Esophagus squamous epithelium (tissue), 5 donors: ENCODE measurements at places on chromosomes 1 and 21.

DNA sequence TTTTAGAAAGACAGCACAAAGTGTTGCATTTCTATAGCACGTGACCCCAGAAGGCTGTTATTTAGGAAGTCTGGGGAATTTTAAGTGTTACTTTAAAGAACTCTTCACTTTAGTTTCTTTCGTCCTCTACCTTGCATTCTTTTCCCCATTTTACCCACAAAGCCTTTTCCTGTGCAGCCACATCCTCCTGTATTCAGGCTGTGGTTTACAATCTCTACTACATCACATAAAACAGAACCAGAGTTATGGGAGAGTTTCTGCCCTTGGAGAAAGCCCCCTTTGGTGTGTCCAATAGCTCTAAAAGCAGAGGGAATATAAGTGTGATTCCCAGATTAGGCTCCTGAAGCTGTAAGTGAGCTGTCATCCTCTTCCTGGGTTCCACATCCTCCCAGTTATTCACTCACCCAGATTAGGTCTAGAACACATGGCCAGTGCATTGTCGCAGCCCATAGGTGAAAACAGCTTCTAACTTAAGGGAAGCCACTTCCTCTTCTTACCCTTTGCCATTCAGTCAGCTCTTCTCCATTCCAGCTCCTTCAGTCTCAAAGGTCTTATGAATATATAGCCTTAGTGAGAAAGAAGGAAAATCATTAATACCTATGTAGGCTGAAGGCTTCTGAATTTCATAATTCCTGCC, 171.1 kb downstream of the PIGK start:
- DNase-seq: no peak

GRCh38 chr1:115251340-115251748, 86.7 kb downstream of the NGF start:
- DNase-seq: no peak

DNA sequence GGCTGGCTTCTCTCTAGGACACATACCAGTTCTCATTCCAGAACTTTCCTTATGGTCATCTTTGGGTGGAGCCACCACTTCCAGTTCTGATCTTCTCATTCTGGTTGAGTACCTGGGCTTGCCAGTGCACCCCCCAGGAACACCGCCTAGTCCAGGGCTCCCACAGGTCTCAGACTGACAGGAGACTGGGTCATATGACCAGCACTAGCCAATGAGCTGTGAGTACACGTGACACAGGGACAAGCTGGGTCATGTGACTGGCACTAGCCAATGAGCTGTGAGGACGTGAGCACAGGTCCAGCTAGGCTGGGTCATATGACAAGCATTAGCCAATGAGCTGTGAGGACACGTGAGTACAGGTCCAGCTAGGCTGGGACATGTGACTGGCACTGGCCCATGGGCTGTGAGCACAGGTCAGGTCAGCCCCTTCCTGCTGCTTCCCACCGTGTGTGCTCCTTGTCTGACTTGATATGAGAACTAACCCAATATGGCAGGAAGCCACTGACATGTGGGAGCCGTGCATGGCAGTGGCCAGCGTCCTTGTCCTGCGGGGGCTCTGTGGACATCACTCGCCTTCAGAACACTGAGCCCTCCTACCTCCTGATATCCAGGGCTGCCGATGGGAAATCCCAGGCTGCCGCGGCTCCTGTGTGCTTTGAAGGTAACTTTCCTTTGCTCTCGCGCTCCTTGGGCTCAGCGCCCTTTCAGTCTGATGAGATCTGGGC, 22.7 kb downstream of the KRTAP10-1 start:
- DNase-seq: no peak

GRCh38 chr1:53684741-53685140, 54.2 kb downstream of the GLIS1 start:
- DNase-seq: no peak

DNA sequence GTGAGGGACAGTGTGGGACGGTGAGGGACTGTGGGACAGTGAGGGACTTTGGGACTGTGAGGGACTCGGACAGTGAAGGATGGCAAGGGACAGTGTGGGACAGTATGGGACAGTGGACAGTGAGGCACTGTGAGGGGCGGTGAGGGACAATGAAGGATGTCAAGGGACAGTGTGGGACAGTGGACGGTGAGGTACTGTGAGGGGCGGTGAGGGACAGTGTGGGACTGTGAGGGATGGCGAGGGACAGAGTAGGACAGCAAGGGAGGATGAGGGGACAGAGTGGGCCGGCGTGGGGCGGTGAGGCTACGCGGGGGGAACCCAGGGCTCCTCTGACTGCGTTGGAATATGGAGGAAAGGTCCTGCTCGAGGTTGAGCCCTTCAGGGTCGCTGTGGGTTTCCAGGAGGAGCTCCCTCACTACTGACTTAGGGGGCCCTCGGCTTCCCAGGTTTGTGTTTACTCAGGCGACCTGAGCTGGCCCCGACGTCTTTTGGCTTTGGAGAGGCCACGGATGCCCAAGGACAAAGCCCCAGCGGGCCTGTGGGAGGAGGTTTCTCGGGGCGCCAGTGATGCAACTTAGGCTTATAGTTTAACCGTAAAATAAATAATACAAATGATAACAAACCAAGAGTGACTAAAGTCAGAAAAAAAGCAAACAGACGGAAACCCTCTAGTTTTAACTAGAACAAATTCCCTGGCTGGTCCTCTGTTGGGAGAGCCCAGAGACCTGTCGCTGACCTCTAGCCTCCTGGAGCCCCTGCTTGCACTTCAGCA, 1.1 kb upstream of the ERRFI1 start:
- no peak for DNase-seq
